ENCODE measurements at places on chromosomes 11 and 22.

- DNase-seq, result no peak
Observed at GRCh38 chr22:47032956-47033647, 270.7 kb downstream of the TBC1D22A start.

GRCh38 chr11:123577081-123577598, 77.3 kb downstream of the SCN3B start:
- DNase-seq, result peak; percentile 4

DNA sequence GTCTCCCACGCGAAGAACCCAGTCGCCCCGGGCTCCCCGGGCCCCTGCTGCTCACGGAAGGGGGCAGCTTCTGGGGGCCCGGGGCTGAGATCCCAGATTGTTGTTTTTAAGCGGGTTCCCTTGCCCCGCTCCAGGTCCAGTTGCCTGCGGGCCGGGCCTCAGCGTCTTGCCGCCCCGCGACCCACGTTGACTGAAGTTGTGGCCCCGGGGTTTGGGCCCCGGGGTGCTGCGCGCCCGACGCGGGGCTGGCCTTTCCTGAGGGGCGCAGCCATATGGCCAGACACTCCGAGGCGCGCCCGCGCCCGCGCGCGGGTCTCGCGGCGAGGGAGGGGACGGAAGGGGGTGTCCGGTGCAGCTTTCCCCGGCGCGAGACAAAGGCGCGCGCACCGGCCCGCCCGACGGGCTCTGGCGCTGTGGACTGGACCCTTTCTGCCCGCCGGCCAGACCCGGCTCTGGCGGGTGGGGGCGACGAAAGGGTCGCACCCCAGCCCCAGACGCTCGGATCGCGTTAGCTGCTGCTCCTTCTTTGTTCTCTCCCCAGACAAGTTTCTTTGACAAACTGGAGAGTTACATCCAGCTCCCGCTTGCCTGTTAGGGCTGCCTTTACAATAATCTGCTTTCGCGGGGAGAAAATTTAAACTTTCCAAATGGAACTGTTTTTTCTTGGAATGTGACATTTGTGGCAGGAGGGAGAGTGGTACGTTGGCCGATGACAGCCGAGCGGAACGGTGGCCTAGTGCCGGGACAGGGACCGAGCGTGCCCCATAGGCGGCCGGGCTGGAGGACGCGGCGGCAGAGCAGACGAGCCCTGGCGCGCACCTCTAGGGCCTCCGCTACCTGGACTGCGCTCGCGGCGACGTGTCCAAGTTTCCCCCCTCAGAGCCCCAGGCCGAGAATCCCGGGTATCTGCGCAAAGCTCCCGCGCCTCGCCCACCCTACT, 716 bp downstream of the AMOTL1 start:
- no peak for DNase-seq

GRCh38 chr11:65428578-65429067, 6.0 kb downstream of the NEAT1 start:
- no peak for DNase-seq

- no peak for DNase-seq
Observed at GRCh38 chr11:119338965-119339588, 1.6 kb downstream of the C1QTNF5 start.

- DNase-seq, result no peak
Observed at GRCh38 chr22:17007852-17008731, at the start of gene GAB4. Gene GAB4, minus strand, starts transcription at chr22:17008222. Its CDS starts 108 bp downstream, at chr22:17008114.

DNA sequence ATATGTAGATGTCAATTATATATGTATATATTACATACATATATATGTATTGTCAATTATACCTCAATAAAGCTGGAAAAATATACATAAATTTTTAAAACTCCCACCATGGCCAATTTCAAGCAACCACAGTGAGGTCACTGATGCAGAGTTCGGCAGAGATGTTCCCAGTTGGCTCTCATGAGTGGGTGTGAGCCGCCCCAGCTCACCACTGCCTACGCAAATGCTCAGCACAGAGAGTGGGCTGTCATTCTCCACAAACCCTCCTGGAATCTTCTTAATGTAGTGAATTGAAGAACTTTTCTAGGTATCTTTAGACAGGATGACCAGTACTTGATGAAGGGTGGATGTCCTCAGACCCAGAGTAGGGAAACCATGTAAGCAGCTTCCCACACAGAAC, 96.6 kb upstream of the TMEM45B start:
- no peak for DNase-seq

DNA sequence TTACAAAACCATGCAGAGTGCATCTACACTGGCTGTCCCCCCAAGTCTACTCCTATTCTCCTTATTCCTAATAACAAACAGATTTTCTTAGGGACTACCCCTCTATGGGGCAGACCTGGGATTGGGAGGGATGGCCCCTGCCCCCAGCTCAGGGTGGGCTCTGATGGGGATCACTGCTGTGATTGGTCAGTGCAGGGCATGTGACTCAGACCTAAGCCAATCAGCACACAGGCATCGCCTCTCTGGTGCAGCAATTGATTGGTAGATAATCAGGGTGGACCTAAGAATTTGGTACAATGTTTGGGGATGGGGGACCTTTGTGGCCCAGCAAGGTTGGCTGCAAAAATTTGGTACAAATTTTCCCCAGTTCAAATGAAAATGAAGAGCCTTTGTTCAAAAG, 57.2 kb upstream of the SHANK2 start:
- no peak for DNase-seq

Measured in NCI-H1694 (cell line).